ENCODE measurements at places on chromosomes 4 and X.

DNA sequence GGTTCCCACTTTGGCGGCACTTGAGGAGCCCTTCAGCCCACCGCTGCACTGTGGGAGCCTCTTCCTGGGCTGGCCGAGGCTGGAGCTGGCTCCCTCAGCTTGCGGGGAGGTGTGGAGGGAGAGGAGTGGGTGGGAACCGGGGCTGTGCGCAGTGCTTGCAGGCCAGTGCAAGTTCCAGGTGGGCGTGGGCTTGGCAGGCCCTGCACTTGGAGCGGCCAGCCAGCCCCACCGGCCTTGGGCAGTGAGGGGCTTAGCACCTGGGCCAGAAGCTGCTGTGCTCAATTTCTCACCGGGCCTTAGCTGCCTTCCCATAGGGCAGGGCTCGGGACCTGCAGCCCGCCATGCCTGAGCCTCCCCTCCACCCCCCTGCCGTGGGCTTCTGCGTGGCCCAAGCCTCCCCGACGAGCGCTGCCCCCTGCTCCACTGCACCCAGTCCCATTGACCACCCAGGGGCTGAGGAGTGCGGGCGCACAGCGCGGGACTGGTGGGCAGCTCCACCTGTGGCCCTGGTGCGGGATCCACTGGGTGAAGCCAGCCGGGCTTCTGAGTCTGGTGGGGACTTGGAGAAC, 474.3 kb downstream of the MID1IP1 start:
- no peak for DNase-seq

GRCh38 chr4:94957030-94957429, 199.3 kb downstream of the BMPR1B start:
- peak; percentile 62 for DNase-seq

GRCh38 chr4:146237092-146237491, 22.8 kb downstream of the REELD1 start:
- no peak for DNase-seq

DNA sequence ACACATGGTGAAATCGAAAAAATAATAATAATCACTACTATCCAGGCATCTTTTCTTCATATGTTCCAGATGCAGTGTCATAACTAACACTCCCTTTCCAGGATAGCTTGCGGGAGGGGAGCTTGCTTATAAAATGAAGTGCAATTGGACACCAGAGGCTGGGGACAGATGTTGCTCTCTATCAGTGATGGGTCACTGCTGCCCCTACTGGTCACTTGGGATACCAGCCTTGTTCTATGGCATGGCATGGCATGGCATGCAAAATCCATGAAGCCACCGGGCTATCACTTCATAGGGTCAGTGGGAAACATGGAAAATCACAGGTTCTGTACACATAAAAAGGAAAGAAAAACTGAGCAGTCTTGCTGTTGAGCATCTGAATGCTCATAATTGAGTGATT, 168.1 kb downstream of the GLRA2 start:
- peak; percentile 52 for DNase-seq

GRCh38 chrX:11304829-11305228, 11.6 kb downstream of the AMELX start:
- DNase-seq = no peak

GRCh38 chrX:79081895-79082512, 62.5 kb upstream of the GPR174 start:
- DNase-seq = peak; percentile 0

- no peak for DNase-seq
These were observed 29.7 kb downstream of the EGF start for GRCh38 chr4:109942292-109942926.

GRCh38 chrX:56233100-56233499, 944 bp downstream of the KLF8 start:
- DNase-seq = no peak

DNA sequence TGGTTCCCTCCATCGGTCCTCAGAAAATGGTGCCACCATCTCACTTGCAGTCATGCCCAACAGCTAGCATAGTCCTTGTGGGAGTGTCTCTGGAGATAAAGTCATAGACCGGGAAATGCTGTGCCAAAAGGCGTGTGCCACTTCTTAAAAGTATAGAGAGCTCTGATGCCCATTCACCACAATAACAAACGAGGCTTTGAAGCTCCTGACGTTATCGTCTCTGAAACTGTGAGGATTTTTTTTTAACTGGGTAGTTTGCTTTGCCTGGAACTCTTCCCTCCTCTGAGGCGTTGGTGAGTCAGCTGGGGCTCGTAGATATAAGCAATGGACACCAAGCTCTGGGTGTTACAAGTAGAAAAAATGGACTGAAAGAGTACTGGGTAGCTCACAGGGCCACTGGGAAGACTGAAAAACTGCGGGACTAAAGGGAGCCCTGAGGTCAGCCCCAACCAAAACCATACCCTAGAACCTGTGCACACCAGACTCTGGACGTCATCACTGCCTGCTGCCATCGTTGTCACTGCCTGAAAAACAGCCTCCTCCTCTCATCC, 89.4 kb upstream of the TRIM2 start:
- no peak for DNase-seq

DNA sequence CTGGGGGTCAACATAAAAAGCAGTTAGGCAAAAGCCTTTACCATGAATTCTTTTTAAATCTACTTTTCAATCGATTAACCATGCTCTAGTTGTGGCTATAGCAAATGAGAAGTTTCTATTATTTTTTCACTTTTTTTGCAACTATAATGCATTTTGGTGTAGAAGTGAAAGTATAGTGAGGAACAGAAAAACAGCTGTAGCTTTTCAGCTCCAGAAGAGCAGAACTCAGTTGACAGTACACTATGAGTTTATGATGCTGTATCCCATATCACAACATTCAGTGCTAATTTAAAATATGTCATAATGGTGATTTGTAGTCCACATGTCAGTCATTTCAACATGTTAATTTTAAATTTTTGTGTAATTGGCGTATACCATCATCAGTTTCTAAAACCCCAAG, 8.7 kb upstream of the MUC7 start:
- DNase-seq = no peak

- no peak for DNase-seq
These were observed 29.2 kb downstream of the LGI2 start for GRCh38 chr4:25001509-25001908.

DNA sequence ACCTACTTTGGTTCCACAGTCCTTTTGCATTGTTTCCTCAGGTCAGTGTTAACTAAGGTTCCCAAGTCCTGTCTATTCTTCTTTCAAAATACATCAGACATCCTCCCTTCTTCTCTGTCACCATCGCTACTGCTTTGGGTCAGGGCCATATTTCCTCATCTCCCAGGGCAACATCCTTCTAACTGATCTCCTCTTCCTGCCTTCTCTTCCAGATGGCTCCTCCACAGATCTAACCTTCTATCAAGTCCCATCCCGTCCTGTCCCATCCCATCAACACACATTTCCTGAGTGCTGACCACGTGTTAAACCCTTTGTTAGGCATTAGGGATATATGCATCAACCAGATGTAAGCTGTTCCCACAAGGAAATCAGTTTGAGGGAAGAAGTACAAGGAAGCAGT, 25.9 kb downstream of the PLAC1 start:
- peak; percentile 52 for DNase-seq

DNA sequence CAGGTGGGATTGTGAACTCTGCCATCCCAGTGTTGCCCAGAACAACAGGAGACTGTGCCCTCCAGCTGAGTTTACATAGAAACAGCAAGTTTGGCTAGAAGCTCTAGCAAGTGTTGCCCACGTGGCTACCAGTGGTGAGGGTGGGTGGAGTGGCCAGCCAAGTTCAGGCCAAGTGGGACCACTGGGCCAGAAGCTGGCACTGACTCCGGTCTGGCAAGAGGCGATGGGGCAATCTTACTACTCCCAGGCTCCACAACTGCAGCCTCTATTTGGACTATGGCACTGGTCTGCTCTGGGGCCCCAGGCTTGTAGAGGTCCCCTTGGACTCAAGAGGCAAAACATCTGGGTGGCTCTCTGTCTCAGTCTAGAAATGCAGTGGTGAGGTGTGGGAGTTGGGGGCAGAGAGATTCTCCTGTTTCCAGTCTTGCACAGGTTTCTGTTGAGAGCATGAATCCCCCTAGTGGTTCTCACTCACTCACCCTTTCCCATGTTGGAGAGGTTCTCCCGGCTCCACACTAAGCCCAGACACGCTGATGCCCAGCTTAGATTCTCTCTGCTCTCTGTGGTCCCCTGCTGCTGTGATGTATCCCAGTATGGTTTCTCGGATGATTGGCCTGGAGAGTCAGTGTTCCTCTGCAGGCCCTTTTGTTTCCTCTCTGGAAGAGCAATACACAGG, 615.3 kb downstream of the PDHA2 start:
- no peak for DNase-seq

- no peak for DNase-seq
These were observed 109.6 kb downstream of the PCDH18 start for GRCh38 chr4:137422666-137423065.

DNA sequence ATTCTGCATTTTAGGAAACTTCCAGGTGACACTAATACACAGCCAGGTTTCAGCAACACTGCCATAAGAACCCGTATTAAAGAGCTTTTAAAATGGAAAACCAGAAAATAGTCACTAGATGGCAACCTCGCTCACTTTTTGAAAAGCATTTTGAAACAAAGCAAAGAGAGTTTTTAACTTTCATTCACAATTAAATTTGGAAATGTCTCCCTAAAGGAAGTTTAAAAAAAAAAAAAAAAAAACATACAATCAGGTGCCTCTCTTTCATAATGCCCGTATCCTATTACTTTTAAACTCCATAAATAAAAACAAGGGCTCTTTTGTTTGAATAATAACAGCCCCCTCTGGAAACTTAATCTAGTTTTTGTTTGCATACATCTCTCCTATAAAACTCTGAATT, 20.3 kb downstream of the MEPE start:
- peak; percentile 17 for DNase-seq

DNA sequence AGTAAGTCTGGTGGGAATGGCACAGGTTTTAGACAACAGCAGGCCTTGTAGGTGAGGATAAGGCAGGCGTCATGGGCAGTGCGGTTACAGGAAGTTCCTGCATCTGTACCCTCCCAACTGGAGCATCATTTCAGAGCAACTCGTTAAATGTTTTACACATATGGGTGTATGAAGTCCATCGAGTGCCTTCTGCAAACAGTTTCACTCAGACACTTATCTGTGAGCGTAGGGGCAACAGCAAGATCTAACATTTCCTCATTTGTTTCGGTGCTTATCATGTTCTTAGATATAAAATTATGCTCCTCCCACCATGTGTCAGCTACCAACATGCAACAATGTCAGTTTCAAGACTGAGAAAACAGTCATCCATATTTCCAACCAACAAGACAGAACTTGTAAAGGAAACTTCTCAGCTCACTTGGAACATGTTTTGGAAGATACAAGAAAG, 69.9 kb downstream of the ELOVL6 start:
- DNase-seq = no peak

DNA sequence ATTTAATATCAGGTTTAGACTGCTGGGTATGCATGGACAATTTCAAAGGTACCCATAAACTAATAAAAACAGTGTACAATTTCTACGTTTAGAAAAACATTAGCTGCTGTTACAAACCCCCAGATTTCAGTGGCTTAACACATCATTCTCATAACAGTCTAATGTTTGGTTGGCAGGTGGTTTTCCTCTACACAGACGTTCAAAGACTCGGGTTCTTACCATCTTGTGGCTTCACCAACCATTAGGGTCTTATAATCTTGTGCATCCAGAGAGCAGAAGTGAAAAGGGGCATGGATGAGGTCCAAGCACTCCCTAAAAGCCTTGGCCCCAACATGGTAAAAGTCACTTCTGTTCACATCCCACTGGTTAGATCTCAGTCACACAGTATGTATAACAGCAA, 71.6 kb downstream of the SH3RF1 start:
- DNase-seq = no peak

- peak; percentile 7 for DNase-seq
These were observed 341.8 kb downstream of the RAPGEF2 start for GRCh38 chr4:159444678-159445077.

DNA sequence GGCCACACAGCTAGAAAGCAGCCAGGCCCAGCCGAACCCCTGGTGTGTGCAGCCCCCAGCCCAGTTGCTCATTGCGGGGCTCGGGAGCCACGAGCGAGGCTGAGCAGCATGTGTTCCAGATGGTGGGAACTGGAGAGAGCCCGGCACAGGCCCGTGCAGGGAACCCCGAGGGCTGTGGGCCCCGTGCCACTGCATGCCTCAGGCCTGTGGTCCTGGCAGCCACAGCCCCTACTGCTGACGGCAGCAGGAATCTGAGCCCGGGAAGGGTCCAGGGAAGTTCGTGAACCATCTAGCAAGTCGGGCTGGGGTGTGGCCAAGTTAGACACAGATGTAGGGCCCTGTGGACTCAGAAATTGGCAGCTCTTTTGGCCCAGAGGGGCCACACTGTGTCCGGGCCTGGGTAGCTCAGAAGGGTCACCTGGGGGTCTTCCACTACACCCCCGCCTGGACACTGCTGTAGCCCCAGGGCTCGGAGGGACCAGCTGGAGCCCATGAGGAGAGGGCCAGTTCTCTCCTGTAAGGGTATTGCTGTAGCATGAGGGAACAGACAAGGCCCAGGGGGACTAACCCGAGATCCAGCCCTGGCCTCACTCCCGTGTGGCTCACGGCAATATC, 12.1 kb downstream of the HTRA3 start:
- no peak for DNase-seq

- no peak for DNase-seq
These were observed 174.2 kb upstream of the SCML1 start for GRCh38 chrX:17563076-17563475.

- no peak for DNase-seq
These were observed 1.7 kb upstream of the MXRA5 start for GRCh38 chrX:3348191-3348590.

- no peak for DNase-seq
These were observed 8.2 kb downstream of the FAM3A start for GRCh38 chrX:154507673-154508383.

GRCh38 chr4:94533405-94534223, 81.9 kb downstream of the PDLIM5 start:
- peak; percentile 91 for DNase-seq

GRCh38 chrX:24335871-24336270, 22.0 kb upstream of the SUPT20HL2 start:
- DNase-seq = no peak

- peak; percentile 86 for DNase-seq
These were observed 355.2 kb downstream of the UNC5C start for GRCh38 chr4:95193391-95194224.

- DNase-seq = peak; percentile 82
These were observed 119.1 kb downstream of the CNKSR2 start for GRCh38 chrX:21493226-21493830.

- DNase-seq = peak; percentile 1
These were observed 90.8 kb upstream of the SHISA3 start for GRCh38 chr4:42306221-42307109.

GRCh38 chr4:127829014-127829413, 46.9 kb downstream of the HSPA4L start:
- DNase-seq = no peak

- DNase-seq = no peak
These were observed 34.9 kb downstream of the SYTL5 start for GRCh38 chrX:38041237-38041636.

DNA sequence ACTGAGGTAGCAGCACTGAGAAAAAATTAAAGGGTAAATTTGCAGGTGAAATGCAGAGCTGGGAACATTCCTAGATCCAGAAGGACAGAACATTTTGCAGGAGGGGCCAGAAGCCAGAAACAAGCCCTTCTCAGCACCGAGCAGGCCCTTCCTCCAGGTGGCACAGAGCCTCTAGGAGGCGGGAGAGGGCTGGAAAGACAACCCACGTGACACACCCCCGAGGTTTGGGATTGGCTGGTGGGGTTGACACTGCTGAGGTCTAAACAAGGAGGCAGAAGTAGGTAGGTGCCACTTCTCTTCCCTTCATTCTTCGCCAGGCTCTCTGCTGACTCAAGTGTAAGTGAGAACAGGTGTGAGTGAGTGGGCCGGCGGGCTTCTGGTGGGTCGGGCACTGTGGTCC, at the start of gene PAGE4:
Gene PAGE4 (plus strand): TSS at position 288 of the 400 bp plus-strand sequence. CDS start 1,126 bp downstream, outside the sequence.
- DNase-seq = no peak

Measured in NCI-H69 (cell line).